ENCODE measurements at places on chromosomes 3 and 15.

GRCh38 chr3:127791221-127791913 is 30.9 kb downstream of the MGLL start:
- no peak for DNase-seq

GRCh38 chr3:90015688-90016356 is 908.4 kb downstream of the EPHA3 start:
- DNase-seq, result no peak

GRCh38 chr15:23854912-23855659 is 168.0 kb upstream of the NDN start:
- DNase-seq, result no peak

GRCh38 chr15:56732135-56732885 is 999 bp downstream of the ZNF280D start:
- DNase-seq, result peak; percentile 3

DNA sequence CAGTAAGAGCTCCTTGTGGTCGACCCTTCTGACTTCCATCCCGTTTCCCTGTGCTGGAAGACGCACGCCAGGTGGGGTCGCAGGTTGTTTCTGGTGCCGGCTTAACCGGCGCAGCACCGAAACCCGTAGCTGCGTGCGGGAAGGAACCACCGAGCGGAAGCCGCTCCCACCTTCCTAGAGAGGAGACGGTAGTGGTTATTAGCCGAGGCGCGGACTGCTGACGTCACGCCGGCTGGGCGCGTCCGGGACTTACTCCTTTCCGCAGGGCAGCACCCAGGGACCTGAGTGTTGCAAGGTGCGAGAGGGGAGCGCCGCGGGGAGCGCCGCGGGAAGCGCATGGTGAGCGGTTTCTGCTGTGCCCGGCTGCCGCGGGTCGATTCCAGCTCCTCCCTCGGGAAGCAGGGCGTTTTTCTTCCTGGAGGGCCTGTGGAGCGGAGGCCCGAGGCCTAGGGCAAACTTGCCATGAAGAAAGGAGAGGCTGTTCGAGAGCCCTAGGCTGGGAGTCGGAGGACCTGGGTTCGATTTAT is at the start of gene ZNF501:
ZNF501 (plus strand) TSS at position 252 of the 527 bp plus-strand sequence. CDS start 4,787 bp downstream, outside the sequence.
- peak; percentile 80 for DNase-seq

DNA sequence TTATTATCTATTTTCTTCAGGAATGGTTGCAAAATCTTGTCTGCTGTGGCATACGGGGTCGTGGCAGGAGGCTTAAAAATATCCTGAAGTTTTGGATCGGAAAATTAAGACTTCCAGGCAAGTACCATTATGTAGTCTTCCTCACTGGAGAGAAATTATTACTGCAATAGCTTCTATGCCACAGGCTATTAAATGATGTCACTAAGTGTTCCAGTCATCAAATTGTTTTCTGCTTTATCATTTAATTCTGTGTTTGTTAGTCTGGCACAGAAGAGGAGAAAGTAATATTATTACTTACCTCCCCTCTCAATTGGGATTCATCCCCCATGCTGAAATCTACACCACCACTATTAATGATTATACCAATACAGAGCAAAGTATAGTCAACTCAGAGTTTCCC is 378.2 kb upstream of the ALCAM start:
- no peak for DNase-seq

DNA sequence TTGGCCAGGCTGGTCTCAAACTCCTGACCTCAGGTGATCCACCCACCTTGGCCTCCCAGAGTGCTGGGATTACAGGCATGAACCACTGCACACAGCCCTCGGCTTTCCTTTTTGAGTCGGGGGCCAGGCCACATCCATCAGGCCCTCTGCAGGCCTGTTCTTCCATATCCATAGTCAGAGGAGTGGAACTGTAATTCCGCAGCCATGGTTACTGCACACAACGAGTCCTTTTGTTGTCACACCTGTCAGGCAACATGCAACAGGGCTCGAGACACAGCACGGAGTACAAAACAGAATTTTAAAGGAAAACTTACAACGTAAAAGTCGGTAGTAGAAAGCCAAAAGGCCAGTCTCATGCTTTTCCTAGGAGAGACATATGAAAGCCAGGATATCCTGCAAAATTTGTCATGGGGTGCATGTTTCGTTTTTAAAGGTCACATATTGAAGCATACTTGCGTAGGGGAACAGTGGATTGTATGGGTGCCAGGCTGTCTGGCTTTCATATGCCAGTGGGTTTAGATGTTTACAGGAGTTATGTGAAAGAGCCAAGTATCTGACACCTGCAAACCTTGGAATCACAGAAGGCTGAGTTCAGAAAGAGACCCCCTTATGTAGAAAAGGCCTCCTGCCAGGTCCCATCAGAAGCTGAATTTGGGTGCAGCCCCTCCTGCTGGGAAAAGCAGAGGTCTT is 63.2 kb upstream of the LPP start:
- no peak for DNase-seq

GRCh38 chr3:168752339-168752738 is 656.6 kb upstream of the GOLIM4 start:
- DNase-seq, result no peak

- DNase-seq, result no peak
These were observed 7.0 kb downstream of the GPR160 start for GRCh38 chr3:170044795-170045244.

DNA sequence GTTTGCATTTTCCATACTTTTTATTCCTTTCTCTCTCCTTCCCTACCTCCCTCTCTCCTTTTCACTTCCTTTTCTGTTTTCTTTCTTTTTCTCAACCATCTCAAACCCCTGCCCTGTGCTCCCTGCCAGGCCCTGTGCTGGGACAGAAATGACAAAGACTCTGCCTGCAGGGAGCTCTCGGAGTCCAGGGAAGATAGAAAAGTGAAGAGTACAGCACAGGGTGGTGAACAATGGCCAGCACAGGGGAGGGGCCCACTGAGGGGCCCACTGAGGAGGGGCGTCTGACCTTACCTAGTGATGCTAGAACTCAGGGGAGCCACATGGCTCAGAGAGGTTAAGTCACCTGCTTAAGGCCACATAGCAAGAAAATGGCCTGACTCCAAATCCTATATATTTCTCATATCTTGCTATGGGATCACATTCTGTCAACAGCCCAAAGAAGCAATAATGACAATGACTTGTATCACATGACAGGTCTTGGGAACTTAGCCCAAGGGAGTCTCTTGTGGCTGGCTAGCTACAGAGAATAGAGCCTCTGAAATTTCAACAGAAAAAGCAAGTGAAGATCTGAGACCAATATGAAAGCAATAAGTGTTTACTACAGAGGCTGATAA is 44.3 kb upstream of the ATP2B2 start:
- no peak for DNase-seq

DNA sequence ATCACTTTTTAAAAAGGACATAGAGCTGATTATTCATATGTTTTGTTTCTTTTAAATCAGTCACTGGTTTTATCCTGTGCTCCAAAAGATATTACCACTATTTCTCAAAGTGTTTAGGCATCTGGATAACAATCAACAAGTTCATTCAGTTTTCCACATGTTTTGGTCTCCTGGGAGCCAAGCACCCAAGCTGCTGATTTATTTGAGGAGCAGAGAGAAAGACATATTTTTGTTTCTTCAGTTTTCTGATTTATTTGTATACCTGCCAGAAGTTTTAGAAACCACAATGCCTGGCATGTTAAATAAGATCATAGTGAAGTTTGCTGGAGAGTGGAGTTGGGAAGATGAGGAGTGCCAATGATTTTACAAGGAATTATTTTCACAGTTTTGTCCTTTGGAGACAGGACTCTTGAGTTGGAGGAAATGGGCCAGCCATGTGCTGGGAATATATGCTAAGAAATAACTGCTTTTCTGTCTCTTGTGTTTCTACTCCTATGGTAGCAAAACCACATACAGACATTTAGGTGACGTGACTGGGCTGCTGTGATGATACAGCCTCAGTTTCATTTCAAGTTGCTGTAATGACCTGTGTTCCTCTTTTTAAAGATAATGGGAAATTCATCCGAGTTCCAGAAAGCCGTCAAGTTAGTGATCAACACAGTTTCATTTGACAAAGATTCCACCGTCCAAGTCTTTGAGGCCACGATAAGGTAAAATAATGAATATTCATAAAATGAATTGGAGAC is 11.7 kb downstream of the EDEM1 start:
- peak; percentile 29 for DNase-seq

- no peak for DNase-seq
These were observed 752.3 kb downstream of the NR2F2 start for GRCh38 chr15:97082830-97083229.

GRCh38 chr3:138356730-138357405 is 8.5 kb downstream of the MRAS start:
- no peak for DNase-seq

DNA sequence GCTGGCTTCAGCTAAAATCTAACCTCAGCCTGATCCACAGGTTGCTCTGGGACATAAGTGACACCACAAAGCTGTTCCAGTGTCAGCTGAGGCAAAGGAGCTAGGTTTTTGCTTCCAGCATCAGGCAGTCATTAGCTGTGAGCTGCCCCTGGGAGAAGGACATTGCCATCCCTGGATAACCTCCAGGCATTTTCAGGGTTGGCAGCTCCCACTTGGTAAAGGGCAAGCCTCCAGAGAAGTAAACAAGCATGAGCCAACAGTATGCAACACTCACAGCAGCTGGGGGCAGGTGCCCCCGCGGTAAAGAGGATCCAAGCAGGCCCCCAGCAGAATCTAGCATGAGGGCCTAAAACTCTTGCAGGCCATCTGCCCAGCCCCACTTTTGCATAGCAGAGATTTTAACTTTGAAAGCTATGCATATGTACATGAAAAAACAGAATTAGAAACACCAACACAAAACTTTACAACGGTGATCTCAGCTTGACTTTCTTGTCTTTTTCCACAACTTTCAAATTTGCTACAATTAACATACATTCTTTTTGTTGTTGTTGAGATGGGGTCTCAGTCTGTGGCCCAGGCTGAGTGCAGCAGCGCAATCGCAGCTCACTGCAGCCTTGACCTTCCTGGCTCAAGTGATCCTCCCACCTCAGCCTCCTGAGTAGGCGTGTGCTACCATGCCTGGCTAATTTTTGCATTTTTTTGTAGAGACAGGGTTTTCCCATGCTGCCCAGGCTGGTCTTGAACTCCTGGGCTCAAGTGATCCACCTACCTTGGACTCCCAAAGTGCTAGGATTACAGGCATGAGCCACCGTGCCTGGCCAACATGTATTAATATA is 83.8 kb upstream of the TPM1 start:
- DNase-seq, result no peak

DNA sequence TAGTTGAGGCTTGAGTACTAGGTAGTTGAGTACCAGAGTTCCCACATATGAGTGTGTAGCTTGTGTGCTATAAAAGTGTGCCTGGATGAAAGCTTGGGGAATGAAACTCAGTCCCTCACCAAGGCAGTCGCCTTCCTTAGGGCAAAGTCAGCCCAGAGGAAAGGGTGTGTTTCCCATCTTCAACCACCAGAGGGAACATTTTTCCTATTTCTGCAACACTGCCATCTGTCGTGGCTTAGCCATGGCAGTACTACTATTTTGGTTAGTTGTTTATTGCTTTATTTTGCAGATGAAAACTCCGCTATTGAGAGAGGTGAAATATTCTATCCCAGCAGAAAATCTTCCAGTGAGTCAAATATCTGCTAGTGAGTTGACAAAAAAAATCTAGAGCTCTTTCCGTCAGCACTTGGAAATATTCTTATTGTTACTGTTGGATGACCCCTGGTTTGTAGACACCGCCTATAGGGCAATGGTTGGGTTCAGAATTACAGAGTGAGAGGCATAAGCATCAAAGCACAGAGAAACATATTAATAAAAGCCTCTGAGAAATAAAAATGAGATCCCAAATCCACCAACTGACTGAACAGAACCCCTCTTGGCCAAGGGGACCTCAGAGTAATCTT is 239.9 kb downstream of the CPNE4 start:
- DNase-seq, result peak; percentile 12

DNA sequence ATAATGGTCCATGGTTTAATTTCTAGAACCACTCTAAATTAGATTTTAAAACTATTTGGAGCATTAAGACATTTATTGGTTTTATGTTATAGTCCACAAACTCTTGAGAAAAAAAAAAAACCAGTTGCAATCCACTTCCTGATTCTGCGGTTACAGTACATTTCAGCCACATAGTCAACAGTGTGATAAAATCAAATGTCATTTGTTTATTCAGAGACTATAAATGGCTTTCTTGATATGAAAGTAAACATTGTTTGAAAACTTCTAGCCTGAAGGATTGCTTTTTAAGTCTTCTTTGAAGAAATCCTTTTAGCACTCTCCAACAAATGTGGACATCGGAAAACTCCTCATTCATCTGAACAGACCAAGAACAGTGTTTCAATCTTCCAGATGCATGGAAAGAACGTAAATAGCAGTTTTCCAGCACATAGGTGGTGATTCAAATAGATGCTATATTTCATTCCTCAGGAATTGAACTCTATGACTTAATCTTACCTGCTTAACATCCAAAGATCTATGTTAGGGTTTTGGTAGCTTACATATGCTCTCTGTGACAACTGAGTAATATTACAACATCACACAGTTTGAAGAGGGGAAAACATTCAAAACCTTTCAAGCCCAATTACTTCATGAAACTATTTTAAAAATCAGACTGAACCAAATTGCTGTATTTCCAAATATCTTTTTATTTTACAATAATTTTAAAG is 87.8 kb upstream of the UBE2E2 start:
- DNase-seq, result no peak

- no peak for DNase-seq
These were observed 208.7 kb downstream of the MECOM start for GRCh38 chr3:169454823-169455222.

- DNase-seq, result no peak
These were observed 459.6 kb downstream of the NSUN3 start for GRCh38 chr3:94522488-94522887.

DNA sequence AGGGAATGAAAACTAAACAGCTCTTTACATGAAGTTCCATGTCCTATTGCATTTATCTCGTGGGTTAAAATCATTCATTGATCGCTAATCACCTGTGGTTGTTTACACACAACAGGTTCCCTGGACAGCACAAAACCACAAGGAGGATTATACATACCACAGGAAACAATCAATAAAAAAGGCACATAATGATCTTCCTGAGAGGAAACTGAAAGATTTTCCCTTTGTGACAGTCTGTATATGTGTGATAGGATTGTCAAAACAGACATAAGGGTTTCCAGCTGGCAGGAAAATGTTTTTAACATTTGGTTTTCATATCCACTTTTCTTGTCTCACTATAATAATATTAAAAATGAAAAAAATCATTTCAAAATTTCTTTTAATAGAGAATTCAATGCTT is 541.8 kb downstream of the NLGN1 start:
- no peak for DNase-seq

DNA sequence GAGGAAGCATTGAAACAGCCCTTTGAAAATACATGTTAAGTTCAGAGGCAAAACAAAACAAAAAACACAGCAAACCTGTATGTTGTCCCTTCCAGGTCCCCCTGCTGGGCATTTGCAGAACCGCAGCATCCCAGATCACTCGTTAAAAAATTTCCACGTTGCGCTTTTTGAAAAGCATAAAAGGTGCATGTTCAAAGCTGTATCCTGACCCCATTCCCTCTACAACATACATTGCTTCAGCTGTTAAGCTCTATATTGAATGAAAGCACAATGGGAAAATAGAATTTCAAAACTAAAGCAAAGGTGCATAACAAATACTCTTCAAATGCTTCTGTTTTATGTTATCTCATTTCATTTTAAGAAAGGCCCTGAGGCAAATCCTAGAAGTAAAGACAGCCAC is 328.3 kb downstream of the THSD4 start:
- DNase-seq, result peak; percentile 11

GRCh38 chr3:97350971-97351370 is 413.6 kb upstream of the ARL6 start:
- no peak for DNase-seq
